ENCODE measurements at places on chromosomes 3 and 15. TPM values are rescaled to one million over a fixed set of nuclear protein-coding genes. Genes with fewer than 3 reads are reported as not detected.
A peak's percentile ranks its signal among the peaks of the same experiment; 100 is the strongest.

DNA sequence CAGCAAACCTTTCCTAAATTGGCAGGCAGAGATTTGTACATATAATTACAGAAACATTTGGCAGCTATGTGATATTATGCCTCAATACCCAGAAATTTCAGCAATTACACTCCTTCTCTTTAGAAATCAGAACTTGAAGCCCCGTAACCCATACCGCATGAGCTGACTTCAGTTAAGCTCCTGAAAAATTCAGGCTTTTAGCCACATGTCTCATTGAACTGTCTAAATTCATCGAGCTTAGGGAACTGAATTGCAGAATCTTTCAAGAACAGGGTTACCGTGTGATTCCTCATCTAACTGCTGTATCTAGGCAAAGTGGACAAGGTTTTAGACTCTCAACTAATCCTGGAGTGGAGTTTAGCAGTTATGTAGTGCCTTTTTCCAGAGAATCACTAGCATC lies 333.0 kb downstream of the EPHA3 start:
- no peak for ATAC-seq

- ATAC-seq: peak; percentile 42
These were observed 277.3 kb upstream of the NR2F2 start for GRCh38 chr15:96053031-96053780.

The NR1I2 gene
- not detected for total RNA-seq

GRCh38 chr15:34038023-34038870 lies 757 bp downstream of the AVEN start:
- peak; percentile 88 for ATAC-seq

The RSRC1 gene
- 16.9 TPM for total RNA-seq

- ATAC-seq: no peak
These were observed 121.2 kb upstream of the RASGRP1 start for GRCh38 chr15:38685686-38686339.

The ZBED2 gene
- 6.8 TPM for total RNA-seq

The SMAD3 gene
- 35.6 TPM for total RNA-seq

GRCh38 chr3:119530456-119530855 lies 29.0 kb downstream of the CD80 start:
- ATAC-seq: no peak

DNA sequence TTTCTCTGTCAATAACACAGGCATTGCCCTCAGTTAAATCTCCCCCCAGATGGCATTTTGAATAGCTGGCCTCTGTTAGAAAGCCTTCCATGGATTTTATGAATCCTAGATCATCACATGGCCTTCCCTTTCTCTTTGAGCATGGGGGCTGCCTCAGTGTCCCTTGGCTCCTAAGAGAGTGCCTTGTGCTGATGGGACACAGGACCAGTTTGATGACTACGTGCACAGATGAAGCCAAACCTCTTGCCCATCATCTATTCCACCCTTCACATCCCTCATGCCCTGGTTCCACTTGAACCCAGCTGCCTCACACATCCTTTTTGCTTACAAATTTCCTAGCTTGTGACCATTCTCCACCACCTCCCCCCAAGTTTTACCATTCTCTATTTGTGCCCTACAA lies 12.9 kb downstream of the TGFBR2 start:
- no peak for ATAC-seq

GRCh38 chr3:67109651-67110204 lies 111.6 kb downstream of the KBTBD8 start:
- ATAC-seq: no peak

- no peak for ATAC-seq
These were observed 753 bp downstream of the EPHB1 start for GRCh38 chr3:134795746-134796280.

DNA sequence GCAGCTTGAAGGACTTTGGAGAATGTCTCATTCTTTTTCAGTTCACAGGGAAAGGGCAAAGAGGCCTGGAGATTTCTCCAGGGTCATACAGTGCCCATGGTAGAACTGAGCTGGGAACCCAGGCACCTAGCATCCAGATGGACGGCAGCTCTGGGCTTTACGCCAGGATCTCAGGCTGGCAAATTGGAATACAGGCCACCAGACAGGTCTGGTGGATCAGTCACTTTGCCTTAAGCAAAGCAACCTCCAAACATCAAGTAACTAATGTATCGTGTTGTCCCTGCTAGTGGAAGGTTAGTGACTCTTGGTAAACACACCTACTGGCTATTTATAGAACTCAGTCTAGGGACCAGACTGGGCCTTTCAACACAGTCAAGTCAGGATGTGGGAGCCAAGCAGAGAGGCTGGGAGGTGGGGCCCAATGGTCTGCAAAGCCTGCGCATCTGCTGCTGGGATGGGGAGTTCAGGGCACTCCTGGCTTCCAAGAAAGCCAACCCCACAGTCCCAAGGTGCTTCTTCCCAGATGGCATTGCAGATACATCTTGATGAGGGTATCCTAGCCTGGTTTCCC lies 30.2 kb downstream of the RPLP1 start:
- peak; percentile 13 for ATAC-seq

- ATAC-seq: no peak
These were observed 155.0 kb downstream of the RSRC1 start for GRCh38 chr3:158264894-158265293.

DNA sequence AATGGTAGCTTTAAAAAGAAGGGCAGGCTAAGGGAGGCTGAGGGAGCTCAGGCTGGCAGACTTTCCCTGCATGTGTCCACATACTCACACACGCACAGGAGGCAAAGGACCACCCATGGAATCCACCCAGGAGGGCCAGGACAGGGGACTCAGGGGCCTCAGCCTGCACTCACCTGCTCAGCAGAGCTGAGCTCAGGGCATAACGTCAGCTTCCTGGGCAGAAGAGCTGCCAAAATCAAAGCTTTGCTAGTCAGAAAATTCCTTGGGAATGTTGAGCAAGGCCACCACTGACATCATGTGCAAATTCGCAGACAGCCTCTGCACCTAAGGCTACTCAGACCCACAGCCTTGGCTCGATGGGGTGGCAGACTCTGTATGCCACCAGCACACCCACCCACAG lies 16.4 kb upstream of the ALAS1 start:
- ATAC-seq: no peak

DNA sequence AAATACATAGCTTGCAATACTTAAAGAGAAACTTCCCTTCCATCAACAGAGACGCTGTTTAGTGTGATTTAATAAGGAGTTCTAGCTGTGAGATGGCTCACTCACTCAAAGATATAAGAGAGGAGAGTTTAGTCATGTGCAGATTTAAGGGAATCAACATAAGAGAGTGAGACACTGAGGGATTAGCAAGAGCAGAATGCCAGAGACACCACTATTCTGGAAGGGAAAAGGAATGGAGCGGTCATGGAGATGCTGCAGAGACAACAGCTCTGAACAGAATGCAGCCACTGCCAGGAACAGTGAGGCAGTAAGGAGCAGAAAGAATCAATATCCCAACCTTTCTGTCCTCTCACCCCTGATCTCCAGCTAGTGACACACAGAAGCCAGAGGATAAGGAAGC lies 248.8 kb downstream of the MBNL1 start:
- ATAC-seq: no peak

The CCR3 gene
- total RNA-seq: not detected

GRCh38 chr15:82536409-82537350 lies 3.6 kb downstream of the RPS17 start:
- no peak for ATAC-seq

The INSYN1 gene
- total RNA-seq: 5.1 TPM
